ENCODE measurements at places on chromosomes 12 and 14.

DNA sequence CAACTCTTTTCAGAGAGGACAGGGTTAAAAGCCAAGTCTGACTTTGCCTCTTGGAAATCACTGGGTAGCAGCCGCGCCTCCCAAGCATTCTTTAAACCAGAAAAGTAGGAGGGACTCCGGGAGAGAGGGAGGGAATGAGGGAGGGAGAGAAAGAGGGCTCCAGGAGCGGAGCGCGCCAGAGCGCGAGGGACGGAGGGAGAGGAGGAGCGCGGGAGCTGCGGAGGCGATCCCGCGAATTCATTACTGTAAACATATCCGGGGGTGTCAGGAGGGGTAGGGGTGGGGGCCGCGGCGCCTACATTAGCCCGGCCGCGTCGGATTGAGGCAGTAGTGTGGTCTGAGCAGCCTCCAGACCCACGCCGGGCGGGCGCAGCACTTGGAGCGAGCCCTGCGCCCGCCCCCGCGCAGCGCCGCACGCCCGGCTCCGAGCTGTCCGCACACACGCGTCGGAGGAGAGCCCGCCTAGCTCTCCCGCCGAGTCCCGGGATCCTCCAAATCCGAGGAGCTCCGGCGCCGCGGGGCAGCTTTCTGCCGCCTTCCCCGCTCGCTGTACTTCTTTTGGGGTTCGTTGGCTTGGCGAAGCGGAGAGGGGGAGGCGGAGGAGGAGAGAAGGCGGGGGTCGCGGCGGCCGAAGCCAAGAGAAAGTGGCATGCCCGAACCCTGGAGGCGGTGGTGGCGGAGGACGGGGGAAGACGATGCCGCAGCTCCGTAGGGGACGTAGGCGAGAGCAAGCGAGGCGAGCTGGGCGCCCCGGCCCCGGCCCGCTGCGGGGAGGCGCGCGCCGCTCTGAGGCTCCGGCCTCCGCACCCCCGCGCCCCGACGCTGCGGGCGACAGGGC is 3.3 kb downstream of the FLRT2 start:
- DNase-seq, result no peak

- no peak for DNase-seq
These were observed 142.5 kb upstream of the SSTR1 start for GRCh38 chr14:38065106-38065762.

DNA sequence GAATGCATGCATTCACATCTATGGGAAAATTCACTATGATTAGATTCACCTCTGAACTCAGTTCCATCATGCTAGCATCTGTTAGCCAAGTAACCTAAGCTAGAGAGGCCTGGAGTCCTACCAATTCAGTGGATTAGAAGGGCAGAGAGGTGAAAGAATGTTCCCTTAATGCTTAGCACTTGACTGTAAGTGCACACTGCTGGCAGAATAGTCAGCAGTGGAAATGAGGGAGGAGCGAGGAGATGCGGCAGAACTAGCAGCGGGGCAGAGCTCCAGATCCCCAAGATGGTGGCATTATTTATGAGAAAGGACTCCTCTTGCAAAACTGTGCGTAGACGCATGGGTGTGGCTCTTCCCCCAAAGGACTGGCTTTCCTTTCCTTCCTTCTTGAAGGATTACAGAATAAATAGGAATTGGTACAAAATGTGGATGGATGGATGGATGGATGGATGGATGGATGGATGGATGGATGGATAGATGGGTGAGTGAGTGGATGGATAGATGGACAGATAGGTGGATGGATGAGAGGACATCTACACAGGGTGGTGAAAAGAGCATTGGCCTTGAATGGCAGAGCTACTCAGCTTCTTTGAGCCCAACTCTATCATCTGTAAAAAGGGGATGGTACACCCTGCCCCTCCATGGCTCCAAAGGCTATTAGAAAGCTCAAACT is 227.2 kb downstream of the CHST11 start:
- DNase-seq, result no peak

- DNase-seq, result no peak
These were observed 167.6 kb downstream of the ANO4 start for GRCh38 chr12:100962086-100962712.

GRCh38 chr14:52399921-52400595 is 85.9 kb downstream of the PTGER2 start:
- DNase-seq, result no peak
